Stimulated activated CD8-positive, alpha-beta memory T cell treated with anti-CD3 and anti-CD28 coated beads, Interleukin-15, amount 100 ng/mL, for 48 hours (primary cell): ENCODE measurements at places on chromosomes 6 and 20.

DNA sequence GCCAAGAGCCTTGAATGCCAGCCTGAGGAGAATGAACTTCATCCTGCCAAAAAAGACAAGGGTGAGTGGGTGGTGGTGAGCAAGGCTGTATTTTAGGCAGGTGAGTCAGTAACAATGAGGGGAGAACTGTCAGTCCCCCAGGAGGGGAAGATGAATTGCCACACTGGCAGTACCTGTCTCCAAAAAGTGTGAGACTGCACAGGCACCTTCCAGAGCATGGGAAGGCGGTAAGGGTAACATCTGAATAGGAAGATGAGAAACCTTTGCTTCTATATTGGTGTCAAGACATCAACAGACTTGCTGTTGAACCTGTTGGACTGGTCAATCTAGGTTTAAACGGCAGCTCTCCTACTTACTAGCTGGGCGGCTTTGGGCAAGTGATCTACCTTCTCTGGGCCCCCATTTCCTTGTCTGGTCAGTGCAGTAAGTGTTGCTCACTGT lies 30.9 kb downstream of the STK35 start:
- no peak for DNase-seq

GRCh38 chr6:40152701-40153436 lies 218.6 kb upstream of the MOCS1 start:
- DNase-seq: no peak

DNA sequence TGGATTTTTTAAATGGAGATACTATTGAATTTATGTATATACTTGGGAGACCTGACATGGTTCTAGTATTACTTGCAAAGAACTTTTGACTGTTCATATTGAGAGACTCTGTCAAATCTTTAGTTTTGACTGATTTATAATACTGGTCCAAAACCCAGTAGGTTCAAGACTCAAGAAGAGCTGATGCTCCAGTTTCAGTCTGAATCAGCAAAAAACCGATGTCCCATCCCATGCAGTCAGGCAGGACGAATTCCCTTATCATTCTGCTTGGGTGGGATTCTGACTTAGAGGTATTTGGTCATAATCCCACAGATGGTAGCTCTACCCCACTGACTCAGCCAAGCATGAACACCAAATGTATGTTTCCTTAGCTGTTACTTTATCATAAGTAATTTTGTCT lies 29.5 kb downstream of the ZNF334 start:
- DNase-seq: no peak

DNA sequence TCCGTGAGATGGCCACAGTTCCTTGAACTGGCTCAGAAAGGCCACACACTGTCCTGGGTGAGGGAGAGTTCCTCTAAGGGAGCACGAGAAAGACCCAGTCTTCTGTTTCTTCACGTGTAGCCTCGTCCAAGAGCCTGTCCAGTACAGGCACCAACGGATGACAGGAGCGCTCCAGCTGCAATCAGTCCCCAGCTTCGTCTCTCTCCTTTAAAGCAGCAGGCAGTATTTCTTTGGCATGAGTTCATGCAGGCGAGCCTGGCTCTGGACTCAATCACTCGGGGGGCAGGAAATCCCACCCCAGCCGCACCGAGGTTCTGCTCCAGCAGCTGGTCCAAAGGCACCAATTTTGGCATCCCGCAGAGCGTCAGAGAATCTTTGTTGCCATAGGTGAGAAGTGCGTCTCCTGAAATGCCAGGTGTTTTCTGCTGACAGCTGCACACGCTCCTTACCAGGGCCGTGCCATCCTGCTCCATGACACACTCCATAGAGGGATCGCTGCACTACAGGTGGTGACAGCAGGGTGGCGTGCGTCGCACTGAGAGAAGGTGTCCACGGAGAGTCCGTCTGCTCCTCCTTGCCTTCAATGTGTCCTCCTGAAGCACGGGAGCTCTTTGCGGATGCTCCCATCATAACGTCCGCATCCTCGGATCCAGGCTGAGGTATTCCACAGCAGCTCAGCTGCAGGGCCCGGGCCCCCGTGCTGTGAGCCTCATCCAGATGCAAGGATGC lies 59.6 kb upstream of the AFDN start:
- no peak for DNase-seq

- no peak for DNase-seq
Observed at GRCh38 chr6:131101911-131102680, 33.2 kb upstream of the AKAP7 start.

- no peak for DNase-seq
Observed at GRCh38 chr6:51868591-51869355, 218.6 kb downstream of the PKHD1 start.

GRCh38 chr20:14826543-14827313 lies 489.3 kb upstream of the FLRT3 start:
- DNase-seq: no peak

DNA sequence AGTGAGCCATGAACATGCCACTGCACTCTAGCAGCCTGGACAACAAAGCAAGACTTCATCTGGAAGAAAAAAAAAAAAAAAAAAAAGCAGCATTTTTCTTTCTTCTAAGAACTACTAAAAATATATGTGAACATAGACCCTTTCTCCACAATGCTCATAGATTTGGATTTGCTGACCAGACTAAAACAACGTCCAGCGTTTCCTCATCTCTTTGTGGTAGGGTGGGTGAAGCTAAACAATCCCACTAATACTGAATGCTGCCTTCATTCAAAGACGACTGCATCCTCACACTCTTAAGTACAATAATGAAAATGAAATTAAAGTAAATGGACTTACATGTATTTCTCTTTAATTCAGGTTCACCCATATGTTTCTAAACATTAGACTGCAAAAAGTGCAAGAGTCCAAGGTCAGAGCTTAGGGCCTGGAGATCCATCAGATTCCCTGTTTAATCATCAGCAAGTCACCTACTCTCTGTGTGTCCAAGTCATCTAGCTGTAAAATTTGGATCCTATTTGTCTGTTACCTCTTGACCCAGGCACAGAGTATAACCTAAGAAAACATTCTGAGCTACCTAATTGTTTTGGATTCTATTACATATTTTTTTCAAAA lies 99.4 kb upstream of the NHSL1 start:
- no peak for DNase-seq

DNA sequence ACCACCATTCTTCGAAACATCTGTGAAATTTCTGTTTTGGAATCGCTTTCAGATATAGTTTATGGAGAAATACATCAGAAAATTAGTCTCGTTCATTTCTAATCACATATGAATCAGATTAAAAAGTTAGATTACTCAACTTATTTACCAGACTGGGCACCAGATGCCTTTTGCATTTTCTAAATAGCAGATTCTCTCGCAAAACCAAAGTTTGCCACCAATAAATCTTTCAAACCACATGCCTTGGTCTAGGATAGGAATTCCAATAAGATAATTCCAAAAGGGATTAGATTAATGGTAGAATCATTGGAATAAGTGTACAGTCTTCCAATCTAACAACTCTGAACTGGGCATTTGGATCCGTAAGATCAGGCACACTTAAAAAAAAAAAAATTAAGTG lies 160.4 kb upstream of the TAB2 start:
- DNase-seq: no peak

DNA sequence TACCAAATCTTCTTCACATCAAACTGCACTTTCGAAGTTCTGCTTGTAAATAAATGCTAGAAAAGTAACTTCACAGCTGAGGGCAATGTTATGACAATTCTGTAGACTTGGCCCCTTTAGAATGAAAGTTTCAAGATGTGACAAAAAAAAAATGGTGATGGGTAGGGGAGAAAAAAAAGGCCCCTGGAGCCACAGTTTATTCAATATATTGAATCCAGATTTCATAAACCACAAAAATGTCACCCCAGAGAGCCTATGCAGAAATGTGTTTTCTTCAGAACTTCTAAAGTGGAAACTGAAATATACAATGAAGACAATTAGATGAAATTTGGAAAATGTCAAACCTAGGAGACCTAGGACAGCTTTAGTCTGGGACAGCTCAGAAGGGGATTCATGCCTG lies 143.1 kb downstream of the EDN3 start:
- no peak for DNase-seq

GRCh38 chr6:4405621-4406212 lies 270.3 kb upstream of the ECI2 start:
- no peak for DNase-seq

GRCh38 chr20:10513931-10514575 lies 78.9 kb downstream of the SLX4IP start:
- no peak for DNase-seq

- DNase-seq: no peak
Observed at GRCh38 chr6:30260036-30260504, 46.9 kb upstream of the TRIM26 start.
